ENCODE measurements at places on chromosomes 3 and 15.

DNA sequence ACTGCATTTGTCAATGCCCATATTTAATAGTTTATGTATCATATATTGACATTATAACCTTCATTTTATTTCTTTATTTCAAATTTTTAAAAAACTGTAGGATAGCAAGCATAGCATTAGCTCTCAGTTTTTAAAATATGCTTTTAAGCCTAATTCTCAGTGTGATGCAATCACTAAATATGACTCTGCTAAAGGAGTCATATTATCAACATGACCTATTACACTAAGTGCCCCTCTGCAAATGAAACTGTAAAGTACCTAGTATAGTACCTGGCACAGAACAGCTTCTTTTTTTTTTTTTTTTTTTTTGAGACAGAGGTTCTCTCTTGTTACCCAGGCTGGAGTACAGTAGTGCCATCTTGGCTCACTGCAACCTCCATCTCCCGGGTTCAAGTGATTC is 179.4 kb upstream of the CGNL1 start:
- no peak for DNase-seq

GRCh38 chr15:85722374-85723152 is 72.2 kb downstream of the KLHL25 start:
- DNase-seq, result no peak

DNA sequence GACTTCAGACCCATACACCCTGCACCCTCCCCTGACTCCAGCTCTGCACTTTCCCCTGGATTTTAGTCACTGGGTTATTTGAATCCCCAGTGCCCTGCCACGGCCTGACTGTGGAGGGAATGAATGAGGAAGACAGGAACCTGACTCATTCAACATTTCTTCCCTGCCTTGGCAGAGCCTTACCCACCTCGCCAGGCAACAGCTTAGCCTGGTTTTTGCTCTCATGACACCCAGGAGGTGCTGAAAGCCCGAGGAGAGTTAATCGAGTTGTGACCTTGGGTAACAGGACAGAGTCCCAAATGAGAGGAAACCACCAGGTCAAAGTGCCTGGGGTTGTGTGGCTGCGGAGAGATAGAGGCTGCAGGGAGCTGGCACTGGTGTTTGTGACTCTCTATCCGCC is 128.3 kb downstream of the SMAD6 start:
- no peak for DNase-seq

DNA sequence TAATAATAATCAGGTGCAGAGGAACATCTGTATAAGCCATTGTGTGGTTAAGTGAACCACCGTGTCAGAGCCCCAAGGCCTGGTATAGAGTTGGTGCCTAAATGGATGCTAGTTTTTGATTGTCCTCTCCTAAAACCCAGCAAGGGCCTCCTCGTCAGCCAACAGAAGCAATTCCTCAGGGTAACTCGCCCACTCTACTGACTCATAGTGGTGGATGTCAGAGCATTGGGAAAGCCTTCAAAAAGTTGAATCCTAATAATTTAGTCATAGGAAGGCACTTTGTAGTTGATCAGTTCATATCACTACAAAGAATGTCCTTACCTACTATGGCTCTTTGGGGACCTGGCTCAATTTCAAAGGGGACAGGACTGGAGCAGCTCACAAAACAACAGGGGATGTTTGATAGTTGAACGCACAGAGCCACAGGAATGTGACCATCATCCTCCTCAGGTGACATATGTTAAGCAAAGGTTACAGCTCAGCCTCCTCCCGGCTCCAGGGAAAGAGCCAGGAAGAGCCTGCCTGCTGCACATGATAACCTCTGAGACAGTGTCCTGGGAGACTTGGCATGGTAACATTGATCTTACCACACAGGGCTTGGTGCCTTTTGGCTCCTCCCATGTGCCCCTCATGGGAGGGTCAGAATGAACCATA is 338.7 kb downstream of the CLSTN2 start:
- DNase-seq, result no peak

DNA sequence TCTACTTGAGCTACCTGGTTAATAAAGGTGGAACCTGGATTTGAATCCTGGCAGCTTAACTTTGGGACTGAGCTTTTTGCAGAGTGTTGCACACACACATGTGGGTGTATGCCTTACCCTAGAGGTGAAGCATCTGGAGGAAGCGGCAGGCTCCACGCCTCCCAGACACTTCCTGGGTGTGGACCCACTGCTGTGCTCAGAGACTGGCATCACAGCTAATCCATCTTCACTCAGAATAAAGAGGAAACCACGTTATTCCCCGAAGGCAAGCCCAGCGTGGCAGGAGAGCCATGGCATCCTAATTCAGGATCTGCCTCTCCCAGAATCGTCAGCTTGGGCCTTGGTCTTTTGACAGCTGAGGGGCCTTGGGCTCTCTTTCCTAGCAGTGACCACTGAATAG is 25.5 kb downstream of the CCDC13 start:
- no peak for DNase-seq

DNA sequence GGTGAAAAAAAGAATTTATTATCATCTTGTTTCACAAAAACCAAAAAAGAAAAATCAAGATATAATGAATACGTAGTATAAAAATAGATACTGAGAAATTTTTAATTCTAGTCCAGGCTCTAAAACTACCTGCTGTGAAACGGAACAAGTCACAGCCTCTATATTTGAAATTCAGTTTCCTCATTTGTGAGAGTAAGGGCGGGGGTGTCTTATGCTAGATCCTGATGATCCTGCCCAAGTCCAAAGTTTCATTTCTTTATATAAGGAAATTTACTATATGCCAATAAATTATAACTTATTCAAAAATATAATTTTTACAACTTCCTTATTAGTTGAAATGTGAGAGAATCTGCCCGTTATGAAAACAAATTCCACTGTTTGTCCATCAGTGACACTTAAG is 385.7 kb downstream of the CGGBP1 start:
- no peak for DNase-seq

- no peak for DNase-seq
Measured at GRCh38 chr3:162142511-162142910, 645.9 kb downstream of the OTOL1 start.

GRCh38 chr3:190619761-190620160 is 105.9 kb downstream of the IL1RAP start:
- no peak for DNase-seq

- DNase-seq, result no peak
Measured at GRCh38 chr3:113242096-113242581, 30.8 kb downstream of the BOC start.

GRCh38 chr3:188594139-188594538 is 440.2 kb downstream of the LPP start:
- no peak for DNase-seq

GRCh38 chr15:40747685-40748631 is 7.1 kb downstream of the RMDN3 start:
- no peak for DNase-seq

DNA sequence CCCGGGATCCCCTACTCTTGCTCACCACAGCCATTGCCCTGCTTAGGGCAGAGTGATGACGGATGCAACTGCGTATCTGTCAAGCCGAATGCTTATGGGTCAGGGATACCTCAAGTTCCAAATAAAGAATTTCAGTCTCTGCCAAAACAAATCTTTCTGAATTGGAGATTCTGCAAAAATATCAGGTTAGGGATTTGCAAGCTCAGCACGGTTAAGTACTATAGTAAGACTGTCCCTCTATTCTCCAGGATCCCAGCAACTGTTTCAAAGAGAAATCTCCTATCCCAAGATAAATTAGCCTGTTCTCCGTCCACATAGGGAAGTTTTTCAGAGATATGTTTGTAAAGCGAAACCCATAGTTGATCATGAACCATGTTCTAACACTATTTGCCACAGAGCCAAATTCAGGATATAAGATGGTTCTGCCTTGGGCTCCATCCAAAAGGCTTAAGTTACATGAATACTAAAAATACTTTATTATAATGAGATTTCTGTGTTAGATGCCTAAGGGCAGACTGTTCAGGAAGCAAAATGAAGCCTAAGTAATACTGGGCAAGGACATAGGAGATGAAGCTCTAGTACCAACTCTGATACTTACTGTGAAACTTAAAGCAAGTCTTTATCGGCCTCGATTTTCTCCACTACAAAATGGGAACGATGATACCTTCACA is 100.1 kb upstream of the LPP start:
- DNase-seq, result no peak

- no peak for DNase-seq
Measured at GRCh38 chr3:19885468-19885867, 48.5 kb downstream of the EFHB start.

- no peak for DNase-seq
Measured at GRCh38 chr15:66702787-66703539, 927 bp downstream of the SMAD6 start.

GRCh38 chr15:32729700-32730395 is 12.0 kb downstream of the GREM1 start:
- no peak for DNase-seq

- no peak for DNase-seq
Measured at GRCh38 chr3:145183261-145183660, 977.7 kb downstream of the PLOD2 start.

DNA sequence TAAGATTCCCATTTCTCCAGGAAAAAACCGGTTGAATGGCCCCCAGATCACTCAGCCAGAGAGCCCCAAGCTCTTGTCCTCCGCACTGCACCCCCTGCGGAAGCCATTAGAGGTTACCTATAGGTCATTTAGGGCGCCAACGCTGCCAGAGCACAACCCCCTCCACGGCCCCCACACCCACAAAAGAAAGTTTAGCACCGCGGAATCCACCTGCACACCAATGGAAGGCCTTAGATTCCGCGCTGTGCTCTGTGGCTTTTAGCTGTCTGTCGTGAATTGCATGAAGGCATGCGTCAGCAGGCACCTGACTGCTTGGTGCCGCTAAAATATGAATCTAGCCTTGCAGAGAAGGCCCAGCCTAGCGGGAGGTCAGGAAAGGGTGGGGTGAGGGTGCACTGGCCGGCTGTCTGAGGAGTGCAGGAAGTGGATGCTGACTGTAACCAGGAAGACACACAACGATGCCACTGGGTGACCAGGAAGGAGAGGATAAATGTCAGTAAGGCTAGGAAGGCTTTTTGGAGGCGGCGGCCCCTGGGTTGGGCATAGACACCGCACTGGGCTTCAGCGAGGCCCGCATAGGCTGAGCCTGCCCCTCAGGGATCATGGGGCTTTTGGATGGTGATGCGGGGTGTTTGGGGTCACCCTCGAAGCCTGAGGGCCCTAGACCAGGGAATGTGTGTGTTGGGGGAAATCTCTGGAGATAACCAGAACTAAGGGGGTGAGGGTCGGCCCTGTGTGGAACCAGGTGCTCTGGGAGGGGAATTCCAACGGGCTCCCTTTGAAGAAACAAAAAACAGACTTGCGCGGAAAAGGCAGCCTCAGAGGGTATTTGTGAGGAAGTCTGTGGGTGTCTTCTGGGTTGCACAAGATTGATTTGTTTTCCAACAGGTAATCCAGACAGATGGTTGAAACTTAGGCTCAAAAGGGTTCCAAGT is 976 bp upstream of the NUP210 start:
- peak; percentile 41 for DNase-seq

- no peak for DNase-seq
Measured at GRCh38 chr15:66948294-66948693, 117.1 kb upstream of the SMAD3 start.

DNA sequence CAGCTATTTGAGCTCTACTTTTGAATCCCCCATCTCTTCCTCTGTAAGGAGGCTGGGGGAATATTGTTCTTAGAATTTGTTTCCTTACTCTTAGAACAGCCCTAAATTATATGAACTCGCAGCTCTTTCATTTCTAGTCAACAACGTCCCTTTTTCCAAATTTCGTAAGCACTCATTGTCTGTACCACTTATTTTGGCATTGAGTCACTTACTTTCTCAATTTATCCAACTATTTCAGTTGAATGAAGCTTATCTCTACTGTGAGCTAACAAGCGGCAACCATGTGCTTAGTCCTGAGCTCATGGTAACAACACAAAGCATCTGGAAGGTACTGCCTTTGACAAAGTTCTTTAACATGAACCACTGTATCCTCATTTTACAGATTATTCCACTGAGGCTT is 191.1 kb downstream of the GREM1 start:
- no peak for DNase-seq

DNA sequence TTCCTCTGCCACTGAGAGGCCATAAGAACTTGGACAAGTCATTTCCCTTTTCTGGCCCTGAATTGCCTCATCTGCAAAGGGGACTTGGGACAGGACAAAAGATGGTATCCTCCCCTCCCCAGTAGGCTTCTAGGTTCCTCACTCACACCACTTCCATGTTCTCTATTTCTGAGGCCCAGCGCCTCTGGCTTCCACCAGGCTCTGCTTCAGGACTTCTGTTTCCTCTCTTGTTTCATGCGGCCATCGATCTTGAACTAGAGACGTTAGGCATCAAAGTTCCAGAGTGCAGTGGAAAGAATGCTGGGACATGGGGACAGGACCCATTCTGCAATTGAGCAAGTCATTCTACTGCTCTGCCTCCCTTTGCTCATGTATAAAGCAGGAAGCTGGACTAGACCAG is 1.7 kb downstream of the TM4SF4 start:
- no peak for DNase-seq
